KBM-7 (cell line): ENCODE measurements at places on chromosomes 1 and 21.

DNA sequence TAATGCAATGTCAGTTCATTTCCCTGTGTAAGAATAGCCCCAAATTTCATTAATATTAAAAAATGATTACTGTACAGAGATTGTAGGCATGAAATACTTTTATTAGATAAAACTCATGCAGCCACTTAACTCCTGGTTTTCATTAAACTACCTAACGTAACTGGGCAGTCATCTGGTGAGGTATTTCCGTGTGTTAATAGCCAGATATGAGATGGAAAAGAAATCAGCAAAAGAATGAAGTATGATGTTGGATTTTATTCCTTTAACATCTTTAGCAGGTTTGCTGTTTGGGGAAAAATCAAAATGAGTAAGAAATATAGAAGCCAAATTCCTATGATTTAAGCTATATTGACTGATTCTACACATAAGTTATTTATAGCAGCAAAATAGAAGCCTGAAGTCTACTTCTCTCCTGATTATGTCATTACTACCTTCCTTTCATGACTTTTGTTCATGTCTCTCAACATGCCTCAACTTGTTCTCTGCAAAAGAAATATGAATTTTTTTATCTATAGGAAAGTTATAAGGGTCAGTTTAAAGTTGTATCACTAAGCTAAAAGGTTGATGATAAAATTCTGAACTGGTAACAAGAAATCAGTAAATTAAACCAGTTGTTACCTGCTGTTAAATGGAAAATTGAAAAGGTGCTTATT lies 42.6 kb downstream of the CCDC18 start:
- no peak for DNase-seq

DNA sequence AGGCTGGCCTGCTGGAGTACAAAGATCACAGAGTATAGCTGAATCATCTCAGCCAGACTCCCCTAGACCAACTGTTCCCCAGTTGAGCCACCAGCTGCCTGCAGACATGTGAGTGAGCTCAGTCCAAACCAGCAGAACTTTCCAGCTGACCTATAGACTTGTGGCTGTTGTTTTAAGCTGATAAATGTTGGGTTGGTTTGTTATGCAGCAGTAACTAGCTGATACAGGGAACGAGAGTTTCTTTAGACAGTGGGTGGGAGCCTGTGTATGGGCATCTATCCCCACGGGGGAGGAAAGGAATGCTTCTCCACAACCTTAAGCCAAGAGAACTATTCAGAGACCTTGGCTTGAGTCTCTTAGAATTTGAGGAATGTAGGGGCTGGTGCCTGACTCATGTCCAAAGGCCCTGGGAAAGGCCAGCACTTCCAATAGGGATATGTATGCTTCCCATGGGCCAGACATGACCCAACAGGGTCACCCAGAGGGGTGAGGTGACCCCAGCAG lies 30.1 kb downstream of the SLC1A7 start:
- no peak for DNase-seq

- DNase-seq, result no peak
Measured at GRCh38 chr1:201551877-201552731, 13.2 kb downstream of the NAV1 start.

GRCh38 chr1:209641832-209642172 lies 10.4 kb downstream of the LAMB3 start:
- no peak for DNase-seq

DNA sequence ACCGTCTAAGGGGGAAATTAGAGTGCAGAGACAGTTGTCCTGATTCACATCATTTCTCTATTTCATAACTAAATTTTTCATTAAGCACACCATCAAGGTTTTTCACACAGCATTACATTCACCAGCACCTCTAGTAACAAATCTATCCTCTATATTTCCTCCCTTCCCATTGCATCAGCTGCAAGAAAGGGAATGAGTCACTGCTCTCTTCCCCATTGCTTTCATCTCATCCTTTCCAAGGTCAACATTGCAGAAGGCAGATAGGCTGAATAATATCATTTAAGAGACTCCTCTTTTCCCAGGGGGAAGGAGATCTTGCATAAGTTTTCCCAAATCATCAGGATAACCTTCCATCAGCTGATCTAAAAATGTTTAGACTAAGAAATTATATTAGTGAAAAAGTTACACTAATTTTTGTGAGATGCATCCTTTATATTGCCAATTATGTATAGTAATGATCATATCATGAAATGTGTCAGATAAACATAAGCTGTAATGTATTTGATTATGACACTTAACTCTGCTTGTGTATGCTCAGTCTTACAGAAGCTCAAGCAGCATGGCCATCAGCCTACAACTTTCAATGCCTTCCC lies 4.3 kb downstream of the INTS7 start:
- no peak for DNase-seq

GRCh38 chr1:64678366-64678765 lies 66.5 kb upstream of the RAVER2 start:
- DNase-seq, result no peak

GRCh38 chr1:23555986-23556634 lies 3.2 kb downstream of the ID3 start:
- no peak for DNase-seq

DNA sequence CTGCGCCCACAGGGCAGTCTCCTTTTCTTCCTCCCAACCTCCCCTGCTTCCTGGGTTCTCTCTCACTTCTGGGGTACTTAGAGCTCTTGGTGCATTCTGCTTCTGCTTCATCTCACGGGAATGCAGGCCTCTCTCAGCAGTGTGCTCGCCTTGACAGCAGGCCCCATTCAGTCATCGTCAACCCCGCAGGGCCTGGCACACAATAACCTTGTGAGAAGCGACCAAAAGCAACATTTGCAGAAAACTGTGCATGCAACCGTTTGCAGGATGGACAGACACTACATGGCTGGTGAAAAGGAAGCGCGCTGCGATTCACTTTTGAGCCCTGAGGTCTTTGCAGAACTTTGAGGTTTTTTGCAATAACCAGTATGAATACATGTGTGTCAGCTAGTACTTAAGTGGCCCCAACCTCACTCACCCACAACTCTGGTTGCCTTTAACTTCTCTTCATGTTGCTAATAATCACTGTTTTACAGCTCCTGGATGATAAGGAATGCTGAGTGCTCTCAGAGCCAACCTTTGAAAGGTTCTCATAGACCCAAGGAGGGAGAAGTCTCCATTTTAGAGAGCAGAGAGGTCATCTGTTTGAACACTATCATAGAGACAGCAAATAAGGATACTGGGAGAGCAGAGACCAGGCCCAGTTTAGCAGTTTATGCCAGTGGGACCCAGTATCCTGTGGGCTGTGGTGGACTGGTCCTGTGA lies 2.5 kb upstream of the CD160 start:
- DNase-seq, result no peak

- peak; percentile 75 for DNase-seq
Measured at GRCh38 chr1:54355931-54356679, 50.1 kb downstream of the SSBP3 start.

DNA sequence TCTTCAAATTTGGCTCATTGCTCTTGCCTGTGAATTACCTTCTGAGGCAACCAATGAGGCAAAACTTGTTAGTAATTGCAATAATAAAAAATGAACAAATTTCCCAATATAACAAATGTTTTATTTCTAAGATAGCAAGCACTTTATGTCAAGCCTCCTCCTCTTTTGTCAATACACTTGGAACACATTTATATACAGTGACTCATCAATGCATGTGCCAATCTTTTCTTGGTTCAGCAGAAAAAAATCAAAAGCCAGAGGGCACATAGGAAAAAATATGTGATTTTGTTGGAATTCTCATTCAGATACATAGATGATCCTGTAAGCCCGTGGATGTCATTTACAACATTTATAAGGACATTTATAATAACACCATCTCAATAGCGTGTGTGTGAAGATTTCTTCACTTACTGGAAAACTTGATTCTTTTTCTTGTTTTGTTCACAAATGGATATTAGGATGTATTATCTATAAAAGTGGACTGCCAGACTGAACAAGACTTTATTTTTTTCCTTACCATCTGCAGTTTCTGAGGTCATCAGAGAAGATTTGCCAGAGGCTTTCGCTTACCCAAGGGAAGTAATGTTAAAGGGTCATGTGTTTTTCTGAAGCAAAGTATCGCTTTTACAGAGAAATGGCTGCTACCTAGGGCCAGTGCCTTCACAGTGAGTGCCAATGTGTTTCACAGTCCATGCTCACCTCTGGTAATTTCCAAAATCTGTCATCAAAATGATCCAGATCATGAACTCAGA lies 645.7 kb upstream of the PTBP2 start:
- DNase-seq, result no peak

- DNase-seq, result no peak
Measured at GRCh38 chr1:219794085-219794743, 134.1 kb downstream of the SLC30A10 start.

GRCh38 chr1:47418681-47419325 lies 2.7 kb downstream of the FOXE3 start:
- no peak for DNase-seq

DNA sequence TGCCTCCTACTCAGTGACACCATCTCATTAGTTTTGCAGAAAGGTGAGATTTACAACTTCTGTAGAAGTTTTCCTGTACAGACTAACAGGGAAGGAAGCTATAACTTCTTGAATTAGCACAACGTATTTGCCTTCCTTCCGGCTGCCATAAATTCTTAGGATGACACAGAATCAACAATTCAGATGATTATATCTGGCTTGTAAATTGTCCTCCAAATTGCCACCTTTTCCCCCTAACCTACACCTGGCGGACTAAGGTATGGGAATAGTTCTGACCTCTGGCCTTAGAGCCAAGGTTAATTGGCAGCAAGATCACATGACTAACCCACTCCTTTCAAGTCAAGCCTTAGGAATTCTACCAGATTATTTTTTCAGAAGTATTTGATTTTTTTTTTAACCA lies 284.3 kb downstream of the LMO4 start:
- no peak for DNase-seq

- no peak for DNase-seq
Measured at GRCh38 chr1:57423656-57424211, at the start of gene DAB1. Gene DAB1, minus strand, starts transcription at chr1:57424060. Its CDS starts 133,030 bp downstream, at chr1:57291030.

GRCh38 chr1:112937495-112937894 lies 18.5 kb downstream of the SLC16A1 start:
- no peak for DNase-seq

GRCh38 chr1:47837056-47837830 lies 159.9 kb downstream of the TRABD2B start:
- DNase-seq, result no peak

DNA sequence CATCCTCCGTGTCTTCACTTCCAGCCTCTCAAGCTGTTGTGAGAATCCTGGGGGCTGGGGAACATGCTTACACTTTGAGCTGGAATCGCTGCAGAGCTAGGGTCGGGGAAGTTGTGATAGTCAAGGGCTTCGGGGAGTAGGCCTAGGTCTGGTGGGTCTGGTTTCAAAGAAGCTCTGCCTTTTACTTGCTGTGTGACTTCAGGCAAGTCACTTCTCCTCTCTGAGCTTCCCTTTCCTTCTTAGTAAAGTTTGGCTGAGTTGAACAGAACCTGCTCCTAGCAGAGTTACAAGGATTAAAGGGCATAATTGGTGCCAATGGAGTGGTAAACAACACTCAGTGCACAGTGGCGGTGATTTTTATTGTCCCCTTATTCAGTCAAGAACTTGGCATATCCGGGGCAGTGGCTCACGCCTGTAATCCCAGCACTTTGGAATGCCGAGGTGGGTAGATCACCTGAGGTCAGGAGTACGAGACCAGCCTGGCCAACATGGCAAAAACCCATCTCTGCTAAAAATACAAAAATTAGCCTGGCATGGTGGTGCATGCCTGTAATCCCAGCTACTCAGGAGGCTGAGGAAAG lies 25.7 kb downstream of the ARHGEF19 start:
- DNase-seq, result no peak

GRCh38 chr1:54850069-54850730 lies 36.8 kb downstream of the DHCR24 start:
- no peak for DNase-seq

- DNase-seq, result no peak
Measured at GRCh38 chr1:15355968-15356625, 53.6 kb upstream of the EFHD2 start.

- no peak for DNase-seq
Measured at GRCh38 chr1:97677702-97678101, 243.1 kb downstream of the DPYD start.

GRCh38 chr1:240189386-240189989 lies 97.8 kb downstream of the FMN2 start:
- peak; percentile 50 for DNase-seq

GRCh38 chr1:204746838-204747442 lies 61.4 kb upstream of the LRRN2 start:
- DNase-seq, result peak; percentile 66

GRCh38 chr1:58107943-58108342 lies 438.6 kb downstream of the OMA1 start:
- DNase-seq, result no peak

DNA sequence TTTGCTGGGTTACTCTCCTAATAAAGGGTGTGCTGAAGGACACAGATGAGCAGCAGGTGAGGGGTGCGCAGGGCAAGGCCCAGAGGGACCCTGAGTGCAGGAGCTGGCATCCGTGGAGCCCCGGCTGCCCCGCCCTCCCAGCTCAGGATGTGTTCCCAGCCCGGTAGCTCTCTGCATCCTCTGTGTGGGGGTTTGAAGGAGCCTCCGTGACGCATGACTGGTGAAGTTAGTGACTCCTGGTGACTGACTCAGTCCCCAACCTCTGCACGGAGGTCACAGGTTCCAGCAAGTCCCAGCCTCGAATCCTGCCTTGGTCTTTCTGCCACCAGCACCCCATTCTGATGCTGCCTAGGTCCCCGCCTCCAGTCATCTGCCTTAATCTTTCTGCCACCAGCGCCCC lies 21.6 kb upstream of the TSPEAR start:
- DNase-seq, result no peak

DNA sequence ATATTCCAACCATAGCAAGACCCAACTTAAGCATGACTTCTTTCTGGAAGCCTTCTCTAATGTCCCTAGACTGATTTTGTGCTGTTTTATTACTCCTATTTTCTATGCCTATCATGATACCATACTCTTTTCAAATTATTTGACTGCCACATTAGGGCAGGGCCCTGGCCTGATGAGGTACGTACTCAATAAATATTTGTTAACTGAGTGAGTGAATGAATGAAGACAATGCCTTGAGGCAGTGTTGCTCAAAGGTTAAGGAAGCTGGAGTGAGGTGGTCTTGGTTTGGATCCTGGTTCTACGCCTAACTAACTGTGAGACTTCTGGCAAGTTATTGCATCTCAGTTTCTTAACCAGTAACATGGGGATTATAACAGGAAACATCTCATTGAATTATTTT lies 38.3 kb upstream of the BACH1 start:
- no peak for DNase-seq

DNA sequence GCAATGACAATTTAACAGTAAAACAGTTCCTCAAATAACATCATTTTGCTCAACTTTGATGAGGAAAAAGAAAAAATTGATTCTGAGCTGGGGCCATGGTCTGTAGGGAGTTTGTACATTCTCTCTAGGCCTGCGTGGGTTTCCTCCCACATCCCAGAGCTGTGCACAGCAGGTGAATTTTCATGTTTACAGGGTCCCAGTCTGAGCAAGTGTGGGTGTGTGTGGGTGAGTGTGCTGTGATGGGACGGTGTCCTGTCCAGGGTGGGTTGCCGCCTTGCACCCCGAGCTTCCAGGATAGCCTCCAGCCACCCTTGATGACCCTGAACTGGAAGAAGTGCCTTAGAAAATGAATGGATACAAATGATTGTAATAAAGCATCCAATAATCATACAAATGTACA lies 75.6 kb upstream of the BCL10 start:
- DNase-seq, result no peak
